ENCODE measurements at places on chromosomes 5 and 9.

GRCh38 chr5:123176224-123176937 is 87.3 kb downstream of the PRDM6 start:
- no peak for DNase-seq

- no peak for DNase-seq
Measured at GRCh38 chr5:75306746-75307145, 30.3 kb upstream of the HMGCR start.

DNA sequence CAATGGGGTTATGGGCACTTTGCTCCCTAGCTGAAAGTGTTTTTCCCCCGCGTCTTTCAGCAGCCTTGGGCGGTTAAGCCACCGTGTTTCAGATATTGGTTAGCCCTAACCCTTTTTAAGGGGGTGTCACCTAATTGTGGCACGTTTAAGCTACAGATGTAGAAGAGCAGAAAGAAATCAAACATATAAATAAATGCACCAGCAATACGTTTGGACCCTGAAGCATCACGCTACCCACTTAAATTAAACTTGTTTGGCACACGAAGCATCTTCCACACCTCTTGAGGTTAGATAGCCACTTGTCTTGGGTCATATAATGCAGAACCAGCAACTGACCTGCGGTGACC is 768 bp downstream of the YTHDC2 start:
- no peak for DNase-seq

DNA sequence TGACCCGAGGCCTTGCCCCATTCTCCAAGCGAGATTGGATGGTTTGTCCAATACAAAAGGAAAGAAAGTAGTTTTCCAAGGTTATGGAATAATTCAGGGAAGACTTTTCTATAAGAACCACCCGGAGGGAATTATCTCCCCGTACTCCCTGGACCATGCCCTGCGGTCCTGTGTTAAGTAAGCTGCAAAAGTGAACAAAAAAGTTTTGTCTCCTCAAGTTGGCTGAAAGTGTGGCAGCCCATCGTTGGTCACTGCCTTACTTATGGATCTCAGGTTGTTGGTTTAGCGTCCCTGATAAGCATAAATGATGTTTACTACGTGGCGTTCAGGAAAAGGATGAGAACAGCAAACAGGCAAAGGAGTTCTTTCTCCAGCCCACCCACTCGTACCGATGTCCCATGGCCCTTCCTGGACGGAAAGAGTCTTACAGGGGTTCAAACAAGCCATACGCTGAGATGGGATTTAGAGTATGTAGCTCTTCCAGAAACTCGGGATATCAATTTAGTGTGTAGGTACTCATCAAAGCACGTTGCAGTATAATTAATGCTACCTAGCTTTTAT is 413 bp upstream of the AUH start:
- DNase-seq: no peak

All from NB4 (cell line).